ENCODE measurements at places on chromosomes 16 and 17.
A peak's percentile ranks its signal among the peaks of the same experiment; 100 is the strongest.

- DNase-seq = no peak
Observed at GRCh38 chr17:77923776-77924513, 34.6 kb upstream of the TNRC6C start.

DNA sequence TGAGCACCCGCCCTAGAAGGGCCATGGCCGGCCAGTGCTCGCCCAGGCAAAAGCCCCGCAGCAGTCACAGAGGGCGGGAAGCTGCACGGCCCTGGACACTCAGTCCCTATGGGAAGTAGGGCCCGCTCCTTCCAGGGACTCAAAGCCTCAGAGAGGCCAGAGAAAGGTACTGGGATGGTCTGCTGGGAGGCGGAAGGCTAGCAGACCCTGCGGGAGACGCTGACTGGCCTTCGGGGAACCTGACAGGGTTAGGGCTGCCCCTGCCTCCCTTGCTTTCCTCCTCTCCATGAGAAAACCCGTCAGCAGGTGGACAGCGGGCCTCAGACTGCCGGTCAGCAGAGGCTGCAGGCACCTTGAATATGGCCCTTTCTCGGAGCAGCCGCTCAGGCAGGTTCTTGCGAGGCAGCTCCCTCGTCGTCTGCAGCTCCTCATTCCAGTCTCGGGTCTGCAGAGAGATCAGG lies 11.5 kb downstream of the CLUH start:
- no peak for DNase-seq

- no peak for DNase-seq
Observed at GRCh38 chr17:28702026-28702751, 9.5 kb downstream of the PROCA1 start.

- DNase-seq = peak; percentile 57
Observed at GRCh38 chr17:8997994-8998628, 23.2 kb upstream of the NTN1 start.

GRCh38 chr16:11254913-11255736 lies 879 bp downstream of the SOCS1 start:
- peak; percentile 41 for DNase-seq

GRCh38 chr17:6712058-6712853 lies 913 bp downstream of the SLC13A5 start:
- peak; percentile 48 for DNase-seq

DNA sequence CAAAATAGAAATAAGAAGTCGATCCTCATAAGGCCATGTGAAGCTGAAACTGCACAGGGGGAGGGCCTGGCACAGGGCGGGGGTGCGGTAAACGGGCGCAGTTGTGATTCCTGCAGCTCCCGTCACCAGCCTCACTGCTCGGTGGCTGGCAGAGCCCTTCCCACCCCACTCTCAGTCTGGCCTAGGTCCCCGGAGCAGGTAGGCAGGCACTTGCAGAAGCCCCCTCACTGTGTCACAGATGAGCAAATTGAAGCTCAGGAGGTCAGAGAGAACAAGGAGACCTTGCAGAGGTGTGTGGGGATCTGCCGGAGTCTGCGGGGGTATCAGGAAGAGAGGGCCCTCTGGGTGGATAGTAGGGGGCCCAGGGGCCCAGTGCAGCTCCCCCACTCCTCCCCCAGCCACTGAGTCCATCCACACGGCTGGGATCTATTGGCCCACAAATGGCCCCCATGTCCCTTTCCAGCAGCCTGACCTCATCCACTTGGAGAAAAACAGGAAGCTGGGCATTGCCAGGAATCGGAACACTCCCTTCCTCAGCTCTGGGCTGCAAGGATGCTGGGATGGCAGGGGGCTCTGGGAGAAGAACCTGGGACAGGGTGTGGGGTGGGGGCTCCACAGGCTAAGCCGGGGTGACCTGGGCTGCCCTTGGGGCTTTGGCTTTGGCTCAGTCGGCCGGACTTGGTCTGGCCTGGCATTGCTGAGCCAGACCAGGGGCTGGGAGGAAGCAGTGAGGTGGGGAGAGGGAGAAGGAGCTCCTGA lies 21.4 kb upstream of the MAP3K14 start:
- no peak for DNase-seq

GRCh38 chr17:4501295-4501949 lies 2.7 kb downstream of the SPNS2 start:
- DNase-seq = no peak

- DNase-seq = no peak
Observed at GRCh38 chr16:67528870-67529581, 397 bp downstream of the RIPOR1 start.

DNA sequence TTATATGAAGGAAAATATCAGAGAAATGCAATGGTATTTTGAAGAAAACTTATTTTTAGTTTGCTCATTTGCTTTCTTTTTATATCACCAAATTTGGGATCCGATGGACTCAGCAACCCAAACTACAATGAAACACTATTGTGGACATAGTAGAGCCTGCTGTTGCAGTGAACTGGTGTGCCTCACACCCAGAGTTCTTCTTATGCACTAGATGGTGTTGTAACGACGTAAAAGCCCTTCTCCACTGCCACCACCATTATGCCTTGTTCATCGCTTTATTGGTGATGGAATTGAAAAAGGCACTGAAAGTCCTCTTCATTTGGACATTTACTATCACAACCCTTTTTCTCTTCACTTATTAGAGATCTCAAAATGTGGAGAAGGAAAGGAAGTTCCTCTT lies 381.3 kb downstream of the CDH8 start:
- no peak for DNase-seq

DNA sequence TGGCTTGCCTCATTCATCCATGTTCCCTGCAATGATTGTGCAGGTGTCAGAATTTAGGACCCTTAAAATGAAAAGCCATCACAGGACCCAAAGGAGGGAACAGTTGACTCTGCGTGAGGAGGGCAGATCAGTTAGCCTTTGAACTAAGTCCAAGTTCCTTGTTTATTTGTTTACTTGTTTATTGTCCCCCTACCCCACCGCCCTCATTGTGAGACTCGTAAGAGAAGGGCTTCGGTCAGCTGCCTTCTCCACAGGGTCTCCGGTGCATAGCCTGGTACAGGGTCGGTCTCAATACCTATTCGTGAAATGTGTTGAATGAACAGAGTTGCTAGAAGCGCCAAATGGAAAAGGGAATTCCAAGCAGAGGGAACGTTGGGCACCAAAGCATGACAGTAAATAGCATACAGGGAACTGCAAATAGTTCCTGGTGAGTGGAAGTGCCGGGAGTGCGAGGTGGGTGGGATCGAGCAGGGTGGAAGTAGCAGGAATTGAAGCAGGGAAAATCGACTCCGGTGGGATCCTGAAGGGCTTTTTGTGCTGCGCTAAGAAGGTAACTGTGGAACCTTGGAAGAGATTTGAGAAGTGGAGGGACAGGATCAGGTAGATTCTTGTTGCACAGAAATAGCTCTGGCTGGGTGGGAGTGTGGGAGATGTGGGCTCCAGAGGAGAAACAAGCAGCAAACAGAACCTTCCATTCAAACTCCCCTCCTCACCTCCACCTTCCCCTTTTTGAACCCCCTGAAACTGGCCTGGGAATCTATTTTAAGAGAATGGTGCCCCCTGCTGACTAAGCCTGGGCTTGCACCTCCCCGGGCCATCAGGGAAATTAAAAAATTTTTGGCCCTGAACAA lies 12.7 kb downstream of the SLC35B1 start:
- DNase-seq = peak; percentile 15

GRCh38 chr17:38871247-38872015 lies 1.6 kb downstream of the LASP1 start:
- DNase-seq = peak; percentile 70

DNA sequence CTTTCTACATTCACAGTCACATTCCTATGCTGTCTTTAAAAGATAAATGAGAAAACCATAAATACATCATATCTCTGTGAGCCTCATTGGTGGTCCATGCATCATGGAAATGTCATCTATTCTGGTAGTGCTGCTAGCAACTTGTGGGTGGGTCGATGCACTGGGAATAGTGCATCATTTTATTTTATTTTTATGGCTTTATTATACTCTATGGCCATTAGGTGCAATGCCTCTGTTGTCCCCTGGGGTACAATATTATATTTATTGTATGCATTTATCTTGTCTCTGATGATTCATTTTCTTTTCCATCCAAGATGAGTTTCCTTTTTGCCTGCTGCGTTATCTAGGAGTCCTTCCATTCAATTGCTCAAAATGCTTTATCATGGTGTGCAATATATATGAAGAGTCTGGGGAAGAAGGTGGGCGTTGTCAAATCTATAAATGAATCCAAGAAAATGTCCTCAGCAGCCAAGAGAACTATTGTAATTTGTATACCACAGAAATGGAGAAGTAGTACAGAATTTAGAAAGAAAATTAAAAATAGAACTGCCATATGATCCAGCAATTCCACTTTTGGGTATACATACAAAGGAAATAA lies 324.0 kb downstream of the KCNJ2 start:
- DNase-seq = no peak

- no peak for DNase-seq
Observed at GRCh38 chr17:16926571-16927451, 45.1 kb downstream of the TNFRSF13B start.

DNA sequence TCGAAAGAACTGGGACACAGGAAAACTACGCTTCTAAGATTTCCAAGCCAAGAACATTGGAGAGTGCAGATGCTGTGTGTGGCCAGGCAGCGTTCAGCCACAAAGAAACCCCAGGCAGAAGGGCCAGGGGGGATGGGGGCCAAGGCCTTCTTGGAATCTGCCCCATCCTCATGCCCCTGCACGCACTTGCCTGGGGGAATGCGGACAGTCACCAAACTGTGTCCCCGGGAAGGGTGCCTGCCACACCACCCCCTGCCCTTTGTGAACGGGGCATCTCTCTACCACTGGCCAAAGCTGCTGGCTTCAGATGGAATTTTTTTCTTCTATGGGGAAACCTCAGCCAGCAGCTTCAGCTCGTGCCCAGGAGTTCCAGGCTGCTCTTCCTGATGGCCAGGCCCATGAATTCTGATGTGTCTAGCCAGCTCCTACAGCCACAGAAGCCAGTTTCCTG lies 32.0 kb upstream of the DNAH17 start:
- no peak for DNase-seq

DNA sequence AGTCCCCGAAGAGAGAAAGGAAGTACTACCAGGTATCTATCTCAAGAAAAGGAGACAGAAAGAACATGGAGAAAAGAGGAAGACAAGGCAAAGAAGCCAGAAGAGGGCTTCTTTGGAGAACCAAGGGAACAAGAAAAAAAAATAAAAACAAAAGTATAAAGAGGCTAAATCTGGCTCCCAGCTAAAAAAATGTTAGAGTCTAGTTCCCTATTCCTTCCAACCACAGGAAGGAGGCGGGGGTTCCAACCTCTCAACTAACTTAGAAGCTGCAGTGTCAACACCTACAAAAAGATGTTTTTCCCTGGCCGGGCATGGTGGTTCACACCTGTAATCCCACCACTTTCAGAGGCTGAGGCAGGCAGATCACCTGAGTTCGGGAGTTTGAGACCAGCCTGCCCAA lies 13.4 kb downstream of the UTP6 start:
- DNase-seq = no peak

DNA sequence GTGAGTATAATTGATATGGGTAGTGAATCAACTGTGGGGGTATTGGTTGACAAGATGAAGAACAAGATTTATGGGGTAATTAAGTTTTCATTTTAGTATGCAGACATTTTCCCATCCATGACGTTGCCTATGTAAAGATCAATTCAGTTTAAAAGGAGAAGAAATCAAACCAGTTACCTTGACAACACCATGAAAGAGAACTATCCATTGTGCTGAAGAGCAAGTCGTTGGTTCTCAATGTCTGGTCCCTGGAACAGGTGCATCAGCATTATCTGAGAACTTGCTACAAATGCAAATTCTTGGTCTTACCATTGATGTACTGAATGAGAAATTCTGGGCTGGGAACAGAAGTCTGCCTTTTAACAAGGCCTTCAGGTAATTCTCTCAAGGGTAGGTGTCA lies 801 bp upstream of the OR4D2 start:
- DNase-seq = no peak

DNA sequence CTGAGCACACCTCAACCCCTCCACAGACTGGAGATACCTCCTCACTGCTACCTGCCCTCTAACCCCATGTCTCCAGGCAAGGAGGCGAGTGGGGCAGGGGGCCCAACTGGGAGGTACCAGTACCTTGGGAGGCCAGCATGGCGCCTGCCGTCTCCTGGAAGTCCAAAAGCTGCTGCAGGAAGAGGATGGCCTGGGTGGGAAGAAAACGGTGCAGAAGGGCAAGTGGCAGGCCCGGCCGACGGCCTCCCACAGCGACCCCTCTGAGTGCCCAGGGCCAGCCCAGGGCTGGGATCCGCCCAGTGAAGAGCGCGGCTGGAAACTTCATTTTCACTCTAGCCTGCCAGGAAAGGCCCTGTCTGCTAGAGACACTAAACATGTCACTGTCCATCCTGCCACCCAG lies 8.5 kb downstream of the ZACN start:
- DNase-seq = no peak

- peak; percentile 66 for DNase-seq
Observed at GRCh38 chr17:44901411-44901921, 2.2 kb upstream of the EFTUD2 start.

- no peak for DNase-seq
Observed at GRCh38 chr17:82600731-82601446, 47.4 kb downstream of the WDR45B start.

- DNase-seq = peak; percentile 73
Observed at GRCh38 chr17:978103-979093, 1.2 kb downstream of the NXN start.

GRCh38 chr17:55410722-55411462 lies 10.7 kb downstream of the MMD start:
- peak; percentile 12 for DNase-seq

DNA sequence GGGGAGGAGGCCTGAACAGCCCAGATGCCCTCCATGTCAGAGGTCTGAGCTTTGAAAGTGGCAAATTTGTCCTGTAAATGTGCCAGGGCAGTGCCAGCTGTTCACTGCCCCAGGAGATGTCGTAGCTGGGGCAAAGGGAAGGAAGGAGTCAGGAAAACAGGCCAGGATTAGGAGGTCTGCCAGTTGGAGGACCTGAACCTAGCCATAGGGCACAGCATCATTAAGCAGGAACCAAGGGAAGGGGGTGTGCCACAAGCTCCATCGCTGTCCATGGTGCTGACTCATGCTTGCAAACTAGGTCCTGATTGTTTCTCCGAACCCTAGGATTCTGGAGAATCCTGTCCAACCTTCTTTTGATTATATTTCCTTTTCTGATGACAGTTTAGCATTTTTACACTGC lies 124.2 kb downstream of the TMEM132E start:
- peak; percentile 44 for DNase-seq

DNA sequence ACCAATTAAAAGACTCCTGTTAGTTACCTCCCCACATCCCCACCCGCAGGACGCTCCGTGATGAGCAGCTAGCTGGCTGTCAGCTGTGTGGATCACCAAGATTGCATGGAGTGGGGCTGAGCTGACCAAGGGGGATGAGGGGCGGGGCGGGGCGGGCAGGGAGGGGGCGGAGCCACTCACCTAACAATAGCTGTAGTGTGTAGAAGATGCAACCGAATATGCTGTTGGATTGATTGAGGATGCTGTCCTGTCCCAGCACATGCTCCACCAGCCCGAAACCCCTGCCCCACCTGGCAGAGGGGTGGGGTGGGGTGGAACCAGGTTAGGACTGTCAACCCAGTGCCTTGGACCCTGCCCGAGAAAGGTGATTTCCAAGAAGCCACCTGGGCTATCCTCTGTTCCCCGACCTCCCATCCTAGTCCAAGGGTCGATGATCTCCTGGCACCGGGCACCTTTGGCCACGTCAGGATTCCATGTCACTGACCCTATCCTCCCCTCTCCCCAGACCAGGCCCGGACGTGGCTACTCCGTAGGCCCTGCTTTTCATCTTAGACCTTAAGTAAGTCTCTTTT lies 1.4 kb downstream of the VKORC1 start:
- peak; percentile 51 for DNase-seq

- peak; percentile 7 for DNase-seq
Observed at GRCh38 chr16:51343411-51343810, 192.3 kb upstream of the SALL1 start.
